ENCODE measurements at places on chromosomes 7 and 10.

- no peak for DNase-seq
These were observed 137.6 kb downstream of the C10orf105 start for GRCh38 chr10:71582019-71582418.

DNA sequence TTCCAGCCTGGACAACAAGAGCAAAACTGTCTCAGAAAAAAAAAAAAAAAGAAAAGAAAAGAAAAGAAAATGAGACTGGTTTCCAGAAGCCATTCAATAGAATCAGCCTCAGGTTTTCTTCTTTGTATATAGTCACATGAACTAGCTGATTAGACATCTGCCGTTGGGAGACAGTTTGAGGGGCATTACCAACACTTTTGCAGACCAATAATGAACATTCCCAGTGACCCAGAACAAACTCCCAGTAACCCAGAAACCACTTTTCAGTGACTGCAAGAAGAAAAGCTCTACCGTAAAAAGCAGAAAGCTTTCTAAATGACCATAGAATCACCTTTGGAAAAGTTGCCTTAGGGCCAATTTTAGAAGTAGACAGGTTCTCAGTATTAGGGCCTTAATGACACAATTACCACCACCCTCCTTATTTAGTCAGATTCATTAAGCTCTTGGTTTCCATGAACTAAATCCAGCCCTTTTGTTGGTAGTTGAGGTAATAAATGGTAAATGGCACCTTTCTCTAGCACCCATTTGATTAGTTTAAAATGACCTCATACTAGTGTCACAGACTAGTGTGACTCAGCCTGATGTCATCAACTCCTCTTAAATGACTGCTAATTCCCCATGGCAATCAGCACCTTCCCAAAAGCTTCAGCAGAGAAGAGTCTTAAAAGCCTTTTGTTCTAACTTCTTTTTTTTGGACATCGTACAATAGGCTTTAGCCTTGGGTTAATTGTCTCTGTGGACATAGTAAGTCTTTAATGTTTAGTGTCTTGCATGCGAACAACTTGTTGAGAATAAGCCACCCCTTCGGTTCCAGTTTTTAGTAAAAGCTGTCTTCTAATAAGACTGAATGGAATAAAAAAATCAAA is 33.6 kb upstream of the XRCC2 start:
- no peak for DNase-seq

- DNase-seq = no peak
These were observed 17.2 kb upstream of the NPFFR1 start for GRCh38 chr10:70300908-70301597.

DNA sequence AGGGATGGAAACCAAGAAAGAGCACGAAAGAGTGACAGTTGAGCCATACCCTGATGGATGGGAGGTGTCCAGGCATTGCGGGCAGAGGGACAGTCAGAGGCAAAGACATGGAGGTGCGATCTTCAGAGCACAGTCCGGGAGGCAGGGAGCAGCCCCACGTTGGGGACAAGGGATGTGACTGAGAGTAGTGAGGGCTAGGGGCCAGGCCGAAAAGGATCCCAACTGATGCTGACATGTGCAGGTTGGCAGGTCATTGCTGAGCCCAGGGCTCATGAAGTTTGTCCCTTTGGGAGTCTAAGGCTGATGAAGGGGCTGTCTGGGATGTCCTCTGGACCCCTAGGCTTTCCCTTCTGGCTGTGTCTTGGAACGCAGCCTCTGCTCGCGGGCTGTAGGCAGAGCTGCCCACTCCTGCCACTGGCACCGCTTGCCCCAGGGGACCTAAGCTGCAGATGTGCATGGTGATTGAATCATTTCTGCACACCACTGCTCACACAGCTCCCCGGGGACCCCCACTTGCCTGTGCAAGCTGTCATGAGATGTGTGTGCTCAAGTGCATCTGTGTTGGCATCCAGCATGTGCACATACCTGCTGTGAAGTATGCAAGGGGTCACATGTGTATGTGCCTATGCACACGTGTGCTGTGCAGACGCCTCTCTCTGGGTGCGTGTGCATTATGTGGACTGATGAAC is 125.1 kb downstream of the ZMIZ1 start:
- DNase-seq = no peak

Data from non-pigmented ciliary epithelial cell (primary cell).